Stimulated activated CD8-positive, alpha-beta memory T cell treated with anti-CD3 and anti-CD28 coated beads, Interleukin-4, amount 100 ng/mL, for 48 hours (primary cell): ENCODE measurements at places on chromosomes 12 and 14.

GRCh38 chr14:56881181-56881580, 70.9 kb upstream of the OTX2 start:
- no peak for DNase-seq

DNA sequence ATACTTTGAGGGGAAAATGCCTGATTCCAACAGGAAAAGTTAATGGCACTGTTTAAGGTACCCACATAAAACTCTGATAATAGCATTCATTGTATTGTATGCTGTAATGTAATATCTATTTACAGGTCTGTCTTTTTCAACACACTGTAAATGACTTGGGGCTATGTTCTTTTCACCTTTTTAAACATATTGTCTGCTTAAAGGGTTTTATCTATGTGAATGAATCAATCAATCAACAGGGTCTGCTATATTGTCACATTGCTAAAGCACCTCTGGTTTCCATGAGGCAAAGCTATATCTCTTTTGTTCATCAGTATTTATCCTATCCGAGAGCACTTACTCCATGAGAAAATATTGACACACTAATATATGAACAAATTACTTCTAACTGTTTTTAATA, 288.0 kb downstream of the SLC6A15 start:
- DNase-seq = no peak

GRCh38 chr12:53067993-53068770, 11.0 kb downstream of the SPRYD3 start:
- no peak for DNase-seq

GRCh38 chr12:62603811-62604098, 137.1 kb downstream of the MON2 start:
- DNase-seq = no peak
